ENCODE measurements at places on chromosomes 13 and 19.

- DNase-seq, result no peak
These were observed 3.6 kb downstream of the ZNF121 start for GRCh38 chr19:9580728-9581127.

DNA sequence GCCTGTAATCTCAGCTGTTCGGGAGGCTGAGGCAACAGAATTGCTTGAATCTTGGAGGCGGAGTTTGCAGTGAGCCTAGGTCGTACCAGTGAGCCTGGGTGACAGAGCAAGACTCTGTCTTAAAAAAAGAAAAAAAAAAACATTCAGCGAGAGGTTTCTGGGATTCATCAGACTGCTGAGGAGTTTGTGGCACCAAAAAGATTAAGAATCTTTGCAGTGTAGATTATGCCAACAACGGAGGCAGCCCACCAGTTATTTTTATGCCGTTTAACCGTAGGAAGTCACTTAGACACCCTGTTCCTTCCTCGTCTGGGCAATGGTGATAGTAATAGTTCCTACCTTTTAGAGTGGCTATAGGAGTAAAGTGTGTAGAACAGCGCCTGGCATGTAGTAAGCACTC is 2.5 kb downstream of the COX6B1 start:
- no peak for DNase-seq

GRCh38 chr13:70612881-70613280 is 504.6 kb upstream of the KLHL1 start:
- no peak for DNase-seq

DNA sequence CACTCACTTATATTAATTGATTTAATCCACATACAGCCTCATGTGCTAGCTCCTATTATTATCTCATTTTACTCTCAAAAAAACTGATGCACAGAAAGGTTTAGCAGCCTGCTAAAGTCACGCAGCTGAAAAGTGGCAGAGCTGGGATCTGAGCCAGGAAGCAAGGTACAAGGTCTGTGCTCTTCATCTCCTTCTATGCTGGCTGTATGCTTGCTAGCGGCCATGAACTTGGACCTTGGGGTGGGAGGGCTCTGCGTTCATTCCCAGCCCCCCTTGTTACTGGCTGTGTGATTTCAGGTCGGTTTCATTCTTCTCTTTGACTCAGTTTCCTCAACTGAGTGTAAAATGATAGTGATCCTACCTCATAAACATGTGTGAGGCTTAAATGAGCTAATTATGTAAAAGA is 69.8 kb downstream of the ALOX5AP start:
- DNase-seq, result no peak

GRCh38 chr13:43023289-43023963 is at the start of gene DNAJC15:
TSS of gene DNAJC15 (plus strand) at chr13:43023586. CDS start at chr13:43023627, 41 bp downstream.
- DNase-seq, result no peak

DNA sequence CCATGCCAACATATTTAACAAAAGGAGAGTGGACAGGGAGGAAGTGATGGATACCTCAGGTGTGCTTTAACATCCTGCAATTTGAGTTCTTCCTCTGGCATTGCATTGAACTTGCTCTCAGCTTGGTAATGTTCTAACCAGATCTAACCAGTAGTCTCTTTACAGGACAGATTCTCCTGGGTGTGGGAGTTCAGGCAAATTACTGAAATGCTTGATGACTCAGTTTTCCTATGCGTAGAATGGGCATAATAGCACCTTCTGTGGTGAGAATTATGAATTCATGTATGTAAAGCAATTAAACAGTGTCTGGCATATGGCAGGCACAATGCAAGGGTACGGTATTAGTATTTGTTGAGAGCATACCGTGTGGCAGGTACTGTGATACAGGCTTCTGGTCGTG is 3.6 kb downstream of the AKAP11 start:
- DNase-seq, result no peak

DNA sequence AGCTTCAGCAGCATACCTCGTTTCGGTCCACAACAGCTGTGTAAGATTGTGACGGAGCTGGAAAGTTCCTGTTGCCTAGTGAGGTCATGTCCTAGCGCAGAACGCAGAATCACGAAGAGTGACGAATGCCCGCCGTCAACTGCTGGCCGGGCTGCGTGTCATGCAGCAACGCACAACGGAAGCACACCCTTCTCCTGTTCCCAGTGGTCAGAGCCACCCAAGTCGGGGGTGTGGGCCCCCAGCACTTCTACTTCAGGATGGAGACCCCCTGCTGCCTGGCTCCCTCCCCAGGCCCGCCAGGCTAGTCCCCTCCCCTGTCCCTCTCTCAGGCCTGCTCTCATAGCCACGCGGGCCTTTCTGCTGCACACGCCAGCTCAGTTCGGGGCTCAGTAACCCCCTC is 25.9 kb downstream of the C2CD4C start:
- DNase-seq, result no peak
